ENCODE measurements at places on chromosomes 3 and 15.

DNA sequence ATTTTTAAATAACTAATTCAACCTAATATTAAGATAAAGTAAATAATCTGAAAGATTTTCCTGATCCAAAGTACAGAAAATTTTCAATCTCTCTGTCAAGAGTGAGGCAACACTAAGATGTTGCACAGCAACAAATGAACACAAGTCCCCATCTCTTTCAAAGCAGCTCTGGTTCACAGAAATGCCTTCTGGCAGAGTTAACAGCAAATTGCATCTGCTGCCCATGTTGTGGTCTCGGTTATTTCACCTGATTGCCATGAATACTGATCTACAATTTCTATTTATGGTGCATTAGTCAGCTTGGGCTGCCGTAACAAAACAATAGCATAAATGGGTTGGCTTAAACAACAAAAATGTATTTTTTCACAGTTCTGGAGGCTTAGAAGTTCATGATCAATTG lies 167.3 kb downstream of the BCHE start:
- DNase-seq: no peak

- DNase-seq: no peak
Measured at GRCh38 chr3:118973050-118973449, 61.6 kb downstream of the IGSF11 start.

- no peak for DNase-seq
Measured at GRCh38 chr3:7445331-7445730, 584.4 kb downstream of the GRM7 start.

- no peak for DNase-seq
Measured at GRCh38 chr3:68059628-68060152, 405.3 kb upstream of the SUCLG2 start.

GRCh38 chr3:172525116-172525613 lies 1.9 kb upstream of the TNFSF10 start:
- DNase-seq: no peak

DNA sequence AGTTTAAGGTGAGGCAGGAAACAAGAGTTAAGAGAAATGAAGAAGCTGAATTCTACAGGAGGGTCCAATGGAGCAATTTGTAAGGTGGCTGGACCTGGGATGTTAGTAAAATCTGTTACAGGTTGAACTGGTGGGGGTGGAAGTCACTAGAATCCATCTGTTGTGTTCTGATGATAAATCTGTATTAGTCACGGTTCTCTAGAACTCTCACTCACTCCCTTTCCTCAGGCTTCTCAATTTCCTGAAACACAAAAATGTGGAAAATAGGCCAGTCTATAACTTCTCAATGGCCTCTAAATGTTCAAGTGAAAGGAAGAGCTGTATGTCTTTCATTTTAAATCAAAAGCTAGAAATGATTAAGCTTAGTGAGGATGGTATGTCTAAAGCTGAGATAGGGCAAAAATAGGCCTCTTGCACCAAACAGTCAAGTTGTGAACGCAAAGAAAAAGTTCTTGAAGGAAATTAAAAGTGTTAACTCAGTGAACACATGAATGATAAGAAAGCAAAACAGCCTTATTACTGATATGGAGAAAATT lies 180.2 kb upstream of the CBLB start:
- no peak for DNase-seq

DNA sequence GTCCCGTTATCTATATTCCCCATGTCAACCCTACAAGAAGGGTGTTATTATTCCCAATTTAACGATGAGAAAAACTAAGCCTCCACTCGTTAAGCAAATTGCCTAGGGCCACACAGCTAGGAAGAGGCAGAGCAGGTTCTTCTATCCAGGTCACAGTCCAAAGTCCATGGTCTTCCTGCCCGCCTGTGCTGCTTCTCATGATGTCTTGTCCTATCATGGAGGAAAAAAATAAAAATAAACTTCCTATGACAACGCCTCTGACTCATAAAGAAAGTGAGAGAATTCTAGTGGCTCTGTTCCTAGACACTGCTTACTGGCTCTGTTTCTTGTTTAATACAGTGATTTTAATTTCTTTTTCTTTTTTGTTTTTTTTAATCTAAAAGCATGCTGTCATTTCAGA lies 9.7 kb downstream of the COL8A1 start:
- DNase-seq: no peak
